ENCODE measurements at places on chromosomes 5 and 9.

DNA sequence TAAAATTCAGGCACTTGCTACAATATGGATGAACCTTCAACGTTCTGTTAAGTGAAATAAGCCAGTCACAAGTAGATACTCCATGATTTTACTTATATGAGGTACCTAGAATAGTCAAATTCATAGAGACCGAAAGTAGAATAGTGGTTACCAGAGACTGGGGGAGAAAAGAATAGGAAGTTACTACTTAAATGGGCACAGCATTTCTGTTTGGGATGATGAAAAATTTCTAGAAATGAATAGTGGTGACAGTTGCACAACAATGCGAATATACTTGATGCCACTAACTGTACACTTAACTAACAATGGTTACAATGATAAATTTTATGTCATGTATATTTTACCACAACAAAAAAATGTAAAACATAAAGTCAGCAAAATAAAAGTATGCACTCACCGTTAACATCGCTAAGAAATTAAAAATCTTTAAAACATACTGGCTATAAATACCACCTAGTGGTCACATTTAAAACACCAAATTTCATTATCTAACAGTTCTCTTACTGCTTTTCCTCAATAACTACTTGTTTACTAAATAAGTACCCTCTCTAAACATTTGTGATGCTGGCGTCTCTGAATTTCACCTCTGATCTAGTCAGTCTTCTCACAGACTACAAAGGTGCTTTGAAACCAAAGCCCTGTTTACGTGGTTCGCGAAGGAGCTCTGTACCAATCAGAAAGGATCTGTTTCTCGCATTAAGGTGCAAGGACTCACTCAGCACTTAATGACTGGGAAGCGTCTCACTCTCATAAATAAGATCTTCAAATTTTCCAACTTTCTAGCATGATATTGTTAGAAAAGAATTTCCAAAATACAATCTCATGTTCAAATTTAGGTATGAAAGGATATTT lies 22.7 kb downstream of the KIF3A start:
- DNase-seq = no peak

- no peak for DNase-seq
Measured at GRCh38 chr9:37676411-37676830, 25.7 kb downstream of the FRMPD1 start.

DNA sequence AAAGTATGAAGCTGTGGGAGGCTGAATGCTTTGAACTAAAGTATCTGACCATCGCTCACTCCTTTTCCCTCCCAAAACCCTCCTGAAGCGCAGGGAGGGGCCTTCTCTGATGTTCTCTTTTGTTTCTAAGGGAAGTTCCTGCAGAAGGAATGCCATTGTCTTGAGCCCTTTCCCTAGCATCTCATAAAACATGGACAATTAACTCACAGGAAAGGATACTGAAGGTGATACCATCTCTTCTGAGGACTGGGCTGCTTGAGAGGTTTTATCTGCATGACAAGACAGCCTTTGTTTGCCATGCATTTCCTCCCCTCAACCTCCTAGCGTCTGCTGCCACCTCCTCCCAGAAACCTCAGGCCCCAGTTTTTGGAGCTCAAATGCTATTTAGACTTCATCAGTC lies 4.3 kb upstream of the RMND5B start:
- DNase-seq = no peak

- DNase-seq = peak; percentile 69
Measured at GRCh38 chr5:96816411-96816939, 8.7 kb upstream of the ERAP1 start.

GRCh38 chr5:79840084-79840990 lies 150.7 kb downstream of the CMYA5 start:
- DNase-seq = no peak

- no peak for DNase-seq
Measured at GRCh38 chr5:4309026-4309425, 713.4 kb downstream of the IRX1 start.

GRCh38 chr9:76358628-76359280 lies 35.5 kb downstream of the RFK start:
- DNase-seq = no peak

- DNase-seq = no peak
Measured at GRCh38 chr5:154970759-154971158, 29.9 kb downstream of the MRPL22 start.

- DNase-seq = no peak
Measured at GRCh38 chr5:54608423-54609085, 91.0 kb downstream of the SNX18 start.

DNA sequence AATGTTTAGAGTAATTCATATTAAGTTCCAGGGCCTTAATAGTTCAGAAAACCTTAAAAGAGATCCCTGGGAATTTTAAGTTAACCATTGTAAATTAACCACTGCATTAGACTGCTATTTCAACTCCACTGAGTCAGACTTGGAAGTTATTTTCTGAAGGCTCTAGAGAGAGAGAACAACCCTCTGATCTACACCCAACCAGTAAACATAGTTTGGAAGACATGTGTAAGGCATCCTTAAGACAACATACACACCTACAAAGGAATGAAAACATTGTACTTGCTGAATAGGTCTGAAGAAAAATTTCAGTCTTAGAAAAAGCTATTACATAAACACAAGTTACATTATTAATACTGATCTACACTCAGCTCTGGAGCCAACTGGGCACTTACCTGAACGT lies 158.2 kb upstream of the FST start:
- DNase-seq = no peak

DNA sequence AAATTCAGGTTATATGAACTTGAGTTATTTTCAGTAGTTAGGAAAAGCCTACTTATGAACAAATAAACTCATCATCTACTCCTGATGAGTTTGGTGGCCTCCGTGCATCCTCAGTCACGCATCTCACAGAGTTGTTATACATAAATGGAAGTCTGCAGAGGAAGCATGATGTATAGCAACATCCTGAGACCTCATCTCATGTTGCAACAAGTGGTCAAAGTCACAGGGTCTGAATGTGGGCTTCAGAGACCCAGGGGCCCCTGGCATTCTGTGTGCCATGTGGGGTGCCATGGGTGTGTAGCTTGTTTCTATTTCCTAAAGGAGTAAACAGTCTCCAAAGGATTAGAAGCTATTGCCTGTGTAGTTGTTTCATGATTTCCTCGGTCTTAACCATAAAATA lies 216.5 kb downstream of the IRX2 start:
- no peak for DNase-seq

GRCh38 chr5:137856201-137856600 lies 11.5 kb upstream of the MYOT start:
- DNase-seq = no peak

DNA sequence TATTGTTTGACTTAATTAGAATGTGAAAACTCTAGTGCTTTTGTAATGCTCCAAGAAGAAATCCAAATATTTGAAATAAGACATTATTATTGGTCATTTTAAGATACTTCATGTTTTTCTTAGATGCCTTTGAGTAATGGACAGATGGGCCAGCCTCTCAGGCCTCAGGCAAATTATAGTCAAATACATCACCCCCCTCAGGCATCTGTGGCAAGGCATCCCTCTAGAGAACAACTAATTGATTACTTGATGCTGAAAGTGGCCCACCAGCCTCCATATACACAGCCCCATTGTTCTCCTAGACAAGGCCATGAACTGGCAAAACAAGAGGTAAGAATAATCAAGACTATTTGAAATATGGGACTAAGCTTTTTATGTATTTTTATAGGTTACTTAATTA lies 69.2 kb upstream of the SREK1 start:
- no peak for DNase-seq

DNA sequence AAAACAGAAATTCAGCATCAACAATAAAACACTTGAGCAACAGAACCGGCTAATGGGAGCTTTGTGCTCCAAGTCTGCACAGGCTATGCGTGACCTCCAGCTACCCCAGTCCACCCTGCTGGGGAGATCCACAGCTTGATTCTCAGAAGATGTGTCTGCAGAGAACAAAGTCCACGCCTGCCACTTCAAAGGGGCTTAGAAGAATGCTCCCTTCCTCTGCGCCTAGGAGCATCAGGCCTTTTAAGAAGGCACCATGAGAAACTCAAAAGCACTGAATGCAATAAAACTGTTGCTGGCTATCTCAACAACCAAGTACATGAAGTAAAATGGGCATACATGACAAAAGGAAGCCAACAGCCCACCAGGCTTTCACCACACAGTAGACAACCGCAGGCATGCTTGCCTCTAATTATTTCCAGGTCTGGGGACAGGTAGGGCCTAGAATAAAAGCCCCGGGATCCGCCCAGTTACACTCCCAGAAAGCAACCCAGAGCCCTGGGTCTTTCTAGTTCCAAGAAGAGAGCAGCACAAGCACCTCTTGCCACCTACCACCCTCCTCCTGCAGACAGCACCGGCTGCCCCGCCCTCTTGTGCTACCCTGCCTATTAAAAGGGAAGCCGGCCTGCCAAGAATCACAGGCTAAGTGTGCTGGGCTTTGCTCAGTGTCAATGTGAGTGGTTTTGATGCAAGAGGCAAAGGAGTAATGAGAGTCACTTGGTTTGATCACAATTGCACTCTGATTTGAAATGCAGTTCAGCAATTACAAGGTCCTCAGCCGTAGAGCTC lies 123.2 kb downstream of the SPOCK1 start:
- no peak for DNase-seq

- no peak for DNase-seq
Measured at GRCh38 chr5:164301708-164302107, 796.3 kb downstream of the MAT2B start.

- no peak for DNase-seq
Measured at GRCh38 chr5:146368137-146368536, 29.5 kb downstream of the POU4F3 start.

DNA sequence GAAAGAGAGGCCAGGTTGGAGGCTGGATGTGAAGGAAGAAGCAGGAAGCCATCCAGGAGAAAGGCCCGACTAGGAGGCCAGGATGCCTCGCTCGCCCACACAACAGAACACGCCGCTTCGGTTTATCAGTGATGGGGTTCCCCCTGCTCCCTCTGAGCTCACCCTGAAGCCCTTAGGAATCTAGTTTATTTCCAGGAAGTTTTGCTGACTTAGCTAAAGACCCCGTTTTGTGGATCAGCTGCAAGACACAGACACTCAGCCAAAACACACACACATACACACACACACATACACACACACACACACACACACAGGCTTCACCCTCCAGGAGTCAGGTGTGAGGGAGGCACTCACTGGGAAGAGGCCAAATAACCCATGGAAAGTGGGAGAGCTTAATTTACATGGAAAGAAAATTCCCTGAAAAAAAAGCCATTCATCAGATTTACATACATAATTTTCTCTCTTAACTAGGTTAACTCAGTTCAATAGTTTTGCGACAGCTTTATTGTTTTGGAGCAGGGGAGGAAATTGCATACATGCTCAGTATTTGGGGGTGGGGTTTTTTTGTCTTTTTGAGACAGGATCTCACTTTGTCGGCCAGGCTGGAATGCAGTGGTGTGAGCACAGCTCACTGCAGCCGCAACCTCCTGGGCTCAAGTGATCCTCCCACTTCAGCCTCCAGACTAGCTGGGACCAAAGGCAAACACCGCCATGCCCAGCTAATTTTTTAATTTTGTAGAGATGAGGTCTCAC lies 92.7 kb upstream of the HAND1 start:
- DNase-seq = no peak

GRCh38 chr9:35754264-35754663 lies at the start of gene MSMP:
MSMP (minus strand) TSS chr9:35754276; CDS start chr9:35754129, 147 bp downstream.
- no peak for DNase-seq

DNA sequence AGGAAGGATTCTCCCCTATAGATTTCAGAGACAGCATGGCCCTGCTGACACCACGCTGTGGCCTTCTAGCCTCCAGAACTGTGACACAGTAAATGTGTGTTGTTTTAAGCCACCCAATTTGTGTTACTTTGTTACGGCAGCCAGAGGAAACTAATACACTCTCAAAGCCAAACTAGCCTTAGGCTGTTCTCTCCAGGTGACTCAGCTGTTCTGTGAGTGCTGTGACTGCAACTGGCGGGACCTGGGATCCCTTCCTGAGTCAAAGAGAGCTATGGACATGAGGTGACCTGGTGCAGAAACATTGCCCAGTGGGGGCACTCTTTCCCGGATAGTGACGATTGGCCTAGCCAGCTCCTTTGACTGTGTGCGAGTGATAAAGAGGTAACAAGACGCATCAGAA lies 14.0 kb upstream of the MLANA start:
- no peak for DNase-seq

DNA sequence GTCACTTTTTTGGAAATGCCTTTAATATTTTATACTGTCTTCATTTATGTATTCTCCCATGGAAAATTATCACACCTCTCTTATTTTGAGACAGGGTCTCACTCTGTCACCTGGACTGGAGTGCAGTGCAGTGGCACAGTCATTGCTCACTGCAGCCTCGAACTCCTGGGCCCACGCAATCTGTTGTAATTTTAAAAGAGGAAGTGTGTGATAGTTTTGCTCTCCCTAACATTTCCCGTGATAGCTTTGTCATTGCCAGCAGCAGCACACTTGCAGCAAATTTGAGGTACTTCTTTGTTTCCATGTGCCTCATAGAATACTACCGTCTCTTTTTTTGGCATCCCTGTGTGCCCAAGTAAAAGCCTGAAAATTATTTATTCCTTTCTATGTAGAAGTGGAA lies 103.5 kb downstream of the RNF180 start:
- DNase-seq = no peak

- no peak for DNase-seq
Measured at GRCh38 chr5:65172486-65173129, 309.1 kb downstream of the ADAMTS6 start.

DNA sequence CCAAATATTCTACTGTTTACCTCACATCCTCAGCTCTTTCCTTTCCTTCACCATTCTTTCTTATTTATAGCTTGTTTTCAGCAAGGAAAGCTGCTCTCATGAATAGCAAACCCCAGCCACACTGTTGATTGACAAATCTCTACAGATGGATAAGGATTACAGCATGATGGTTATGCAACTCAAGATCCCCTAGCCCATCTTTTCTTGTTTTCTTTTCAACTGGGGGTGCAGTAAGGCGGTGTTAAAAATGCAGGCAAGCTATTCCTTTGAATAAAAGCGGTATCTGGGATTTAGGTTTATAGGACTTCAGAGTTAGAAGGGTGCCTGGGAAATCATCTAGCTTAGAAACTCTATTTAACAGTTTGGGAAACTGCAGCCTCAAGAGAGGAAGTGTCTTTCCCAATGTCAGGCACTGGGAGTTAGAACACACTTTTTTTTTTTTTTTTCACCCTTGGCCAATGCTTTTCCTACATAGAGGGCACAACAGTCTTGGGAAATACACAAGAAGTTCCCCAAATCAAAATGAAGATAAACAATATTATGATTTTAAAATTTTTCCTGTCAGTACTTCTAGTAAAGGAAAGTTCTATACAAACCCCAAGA lies 2.6 kb downstream of the SPARC start:
- DNase-seq = no peak

- no peak for DNase-seq
Measured at GRCh38 chr5:90844931-90845330, 286.3 kb downstream of the ADGRV1 start.

GRCh38 chr5:96074870-96075269 lies 113.2 kb upstream of the ELL2 start:
- no peak for DNase-seq

DNA sequence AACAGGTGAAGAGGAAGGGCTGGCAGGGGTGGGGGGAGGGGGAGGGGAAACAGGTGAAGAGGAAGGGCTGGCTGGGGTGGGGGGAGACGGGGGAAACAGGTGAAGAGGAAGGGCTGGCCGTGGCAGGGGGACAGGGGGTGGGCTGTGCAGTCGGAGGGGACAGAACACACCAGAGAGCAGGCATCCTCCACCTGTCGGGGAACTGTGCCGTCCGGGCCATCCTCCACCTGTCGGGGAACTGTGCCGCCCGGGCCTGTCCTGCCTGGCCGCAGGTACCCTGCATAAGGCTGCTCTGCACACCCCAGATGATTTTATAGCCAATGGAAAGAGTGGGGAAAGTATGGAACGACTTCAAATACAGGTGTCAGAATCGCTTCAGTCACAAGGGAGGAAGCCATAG lies 32.5 kb upstream of the PPP1R26 start:
- DNase-seq = no peak

Measured in effector memory CD8-positive, alpha-beta T cell (primary cell).